Cerebellar cortex (tissue), 1 donor: ENCODE measurements at places on chromosomes 3 and 15.

GRCh38 chr3:68924897-68925296 lies 7.5 kb downstream of the TAFA4 start:
- no peak for DNase-seq

DNA sequence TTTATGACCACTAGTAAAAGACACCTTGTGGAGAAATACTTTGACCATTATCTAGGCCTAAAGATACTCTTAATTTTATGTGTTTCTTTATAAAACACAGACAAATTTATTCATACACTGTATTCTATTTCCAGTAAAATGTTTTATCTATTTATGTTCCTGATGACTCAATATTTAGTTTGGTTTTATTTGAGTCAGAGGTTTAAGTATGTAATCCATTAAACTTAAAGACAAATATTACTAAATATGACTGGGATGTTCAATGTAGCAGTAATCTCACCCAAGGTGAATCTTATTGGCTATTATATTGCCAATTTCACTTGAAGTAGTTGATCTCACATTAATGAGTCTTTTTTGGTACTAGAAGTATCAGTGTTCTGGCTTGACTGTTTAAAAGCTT lies 799.7 kb downstream of the CADM2 start:
- DNase-seq = no peak

DNA sequence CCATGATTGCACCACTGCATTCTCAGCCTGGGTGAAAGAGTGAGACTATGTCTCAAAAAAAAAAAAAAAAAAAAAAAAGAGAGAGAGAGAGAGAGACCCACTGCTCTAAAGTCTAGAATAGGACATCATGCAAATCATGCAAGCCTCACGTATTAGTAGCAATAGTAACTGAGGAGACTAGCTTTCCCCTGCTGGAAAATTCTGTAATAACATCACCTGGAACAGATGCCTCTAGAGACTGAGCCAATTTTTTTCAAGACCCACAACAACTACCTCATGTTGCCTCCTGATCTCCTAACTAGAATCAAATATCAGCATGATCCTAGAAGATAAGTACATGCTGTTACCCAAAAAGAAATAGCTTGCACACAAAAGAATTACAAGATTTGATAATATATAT lies 461.9 kb downstream of the AGBL1 start:
- no peak for DNase-seq

DNA sequence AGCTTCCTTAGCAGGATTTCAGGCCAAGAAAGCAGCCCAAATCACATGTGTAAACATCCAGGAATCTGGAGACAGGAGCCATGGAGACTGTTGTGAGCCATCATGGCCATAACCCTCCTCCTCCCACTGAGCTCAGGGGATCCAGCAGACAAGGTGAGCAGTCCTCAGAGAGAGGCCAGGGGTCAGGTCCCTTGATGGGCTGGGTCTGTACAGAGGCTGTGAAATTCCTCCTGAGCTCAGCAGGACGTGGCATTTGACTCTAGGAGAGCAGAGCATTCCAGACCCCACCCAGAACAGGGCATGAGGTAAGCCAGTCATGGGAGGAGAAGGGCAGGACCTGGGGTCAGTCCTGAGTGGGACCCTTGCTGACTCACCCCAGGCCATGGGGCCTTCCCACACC lies 67.0 kb upstream of the ACAN start:
- DNase-seq = no peak

GRCh38 chr15:52584414-52584813 lies 15.6 kb upstream of the ARPP19 start:
- DNase-seq = no peak

DNA sequence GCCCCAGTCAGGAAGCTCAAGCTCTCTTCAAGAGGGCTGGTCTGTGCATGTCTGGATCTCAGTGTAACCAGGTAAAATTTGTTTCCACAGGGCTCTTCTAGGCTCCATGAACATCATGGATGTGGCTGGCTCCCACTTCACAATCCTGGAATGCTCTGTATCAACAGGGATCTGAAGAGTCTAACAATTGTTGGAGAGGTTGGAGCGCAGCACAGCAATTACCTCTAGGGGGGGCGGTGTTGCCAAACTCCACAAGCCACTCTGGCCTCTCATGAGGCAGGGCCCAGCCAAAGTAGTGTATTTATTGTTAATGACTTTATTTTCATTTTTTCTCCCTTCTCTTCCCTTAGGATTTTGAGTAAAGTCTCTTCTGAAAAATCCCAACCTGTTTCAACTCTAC lies 6.1 kb upstream of the EIF2B5 start:
- peak; percentile 37 for DNase-seq

GRCh38 chr3:50227390-50228183 lies 8.4 kb upstream of the GNAI2 start:
- peak; percentile 92 for DNase-seq

DNA sequence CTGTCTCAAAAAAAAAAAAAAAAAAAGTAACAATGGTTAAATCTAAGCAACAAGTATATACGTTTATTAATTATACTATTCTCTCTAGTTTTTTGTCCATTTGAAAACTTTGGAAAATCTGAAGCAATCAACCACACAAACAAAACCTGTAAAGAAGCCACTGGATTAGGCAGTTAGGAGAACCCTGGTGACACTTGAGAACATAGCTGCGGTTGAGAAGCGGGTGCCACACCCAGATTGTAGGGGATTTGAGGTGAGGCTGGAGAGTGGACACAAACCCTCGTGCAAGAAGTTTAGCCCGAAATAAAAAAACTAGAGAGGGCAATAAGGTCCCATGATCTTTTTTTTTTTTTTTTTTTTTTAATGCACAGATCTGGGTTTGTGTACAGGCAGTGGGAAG lies 25.9 kb upstream of the ZBTB38 start:
- no peak for DNase-seq

- DNase-seq = peak; percentile 51
These were observed 48.2 kb upstream of the IGF1R start for GRCh38 chr15:98599909-98600691.

DNA sequence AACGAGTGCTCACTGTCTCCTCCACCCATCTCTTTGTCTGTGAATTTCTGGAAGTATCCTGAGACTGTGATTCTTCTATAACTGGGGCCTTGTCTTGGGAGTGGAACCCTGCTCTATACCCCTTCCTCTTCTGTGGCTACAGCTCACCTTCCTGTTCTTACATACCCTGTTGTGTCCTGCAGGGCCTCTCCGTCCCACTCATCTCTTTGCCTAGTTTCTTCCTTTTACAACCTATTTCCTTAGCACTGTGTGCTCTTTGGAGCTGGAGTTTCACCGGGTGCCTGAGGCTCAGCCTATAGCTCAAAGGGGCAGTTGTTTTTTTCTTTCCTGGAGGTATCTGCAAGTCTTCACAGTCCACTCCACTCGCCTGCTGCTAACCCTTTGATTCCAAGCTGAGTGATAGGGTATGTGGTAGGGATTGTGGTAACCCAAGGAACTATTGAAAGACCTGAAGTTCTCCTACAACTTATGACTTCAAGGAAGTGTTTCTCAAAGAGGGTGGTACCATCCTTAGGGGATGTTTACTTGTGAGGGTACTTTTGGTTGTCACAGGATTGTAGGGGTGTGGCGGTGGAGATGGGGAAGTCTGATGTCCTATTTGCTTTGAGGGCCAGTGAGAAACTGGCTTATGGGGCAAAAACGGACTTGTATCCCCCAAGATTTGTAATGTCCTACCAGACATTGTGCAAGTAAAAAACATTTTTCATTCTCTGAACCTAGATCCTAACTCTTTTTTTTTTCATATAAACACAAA lies 66.6 kb upstream of the ARL8B start:
- no peak for DNase-seq

- DNase-seq = no peak
These were observed 260.6 kb upstream of the NECTIN3 start for GRCh38 chr3:110811050-110811449.

DNA sequence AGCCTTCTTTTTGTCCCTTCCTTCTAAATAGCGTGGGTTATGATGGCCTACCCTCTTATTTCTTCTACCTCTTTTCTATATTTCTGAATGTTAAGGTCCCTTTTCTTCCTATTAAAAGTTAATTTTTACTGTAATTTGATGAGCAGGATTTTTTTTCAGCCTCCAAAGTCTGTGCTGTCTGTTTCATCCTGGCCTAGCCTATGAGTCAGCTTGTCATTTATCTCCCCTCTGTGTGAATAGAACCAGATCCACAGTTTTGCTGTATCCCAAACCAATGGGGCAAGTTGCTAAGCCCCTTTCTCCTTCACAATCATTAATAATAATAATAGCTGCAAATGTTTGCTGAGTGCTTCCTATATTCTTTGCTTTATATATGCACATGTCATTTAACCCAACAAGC lies 18.1 kb upstream of the C3orf38 start:
- no peak for DNase-seq

DNA sequence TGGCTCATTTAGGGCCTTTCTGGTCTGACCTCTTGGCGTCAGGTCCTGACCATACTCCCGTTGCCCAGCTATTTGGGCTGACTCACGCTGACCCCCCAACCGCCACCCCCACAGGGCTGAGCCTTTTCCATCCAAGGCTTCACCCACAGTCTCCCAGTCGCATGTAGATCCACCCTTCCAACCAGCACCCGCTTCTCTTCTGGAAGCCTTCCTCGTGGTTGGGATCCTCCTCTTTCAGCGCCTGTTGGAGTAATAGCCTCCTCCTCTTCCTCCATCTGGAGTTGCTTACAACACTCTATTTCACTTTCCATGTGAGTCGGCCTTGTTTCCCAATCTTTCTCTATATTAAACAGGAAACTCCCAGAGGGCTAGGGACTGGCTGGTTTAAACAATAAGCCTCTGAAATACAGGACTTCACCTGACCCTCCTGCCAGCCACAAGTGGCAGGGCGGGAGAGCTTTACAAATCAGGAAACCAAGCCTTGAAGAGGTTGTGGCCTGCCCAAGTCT lies 2.1 kb upstream of the ALAS1 start:
- no peak for DNase-seq

DNA sequence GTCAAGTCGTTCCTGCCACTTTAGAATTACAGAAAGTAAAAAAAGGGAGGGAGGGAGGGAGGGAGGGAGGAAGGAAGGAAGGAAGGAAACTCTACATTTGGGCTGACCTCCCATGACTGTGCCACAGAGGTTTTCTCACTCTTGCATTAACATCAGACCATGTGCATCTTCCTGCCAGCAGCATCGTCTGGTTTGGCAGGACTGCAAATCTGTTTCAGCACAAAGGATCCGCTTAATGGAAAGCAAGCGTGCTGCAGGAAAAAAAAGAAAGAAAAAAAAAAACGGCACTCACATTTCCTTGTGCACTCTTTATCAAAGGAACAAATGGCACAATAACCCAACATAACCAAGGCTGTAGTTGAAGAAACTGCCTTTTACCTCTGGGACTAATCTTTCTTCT lies 148.8 kb upstream of the HES1 start:
- DNase-seq = no peak

DNA sequence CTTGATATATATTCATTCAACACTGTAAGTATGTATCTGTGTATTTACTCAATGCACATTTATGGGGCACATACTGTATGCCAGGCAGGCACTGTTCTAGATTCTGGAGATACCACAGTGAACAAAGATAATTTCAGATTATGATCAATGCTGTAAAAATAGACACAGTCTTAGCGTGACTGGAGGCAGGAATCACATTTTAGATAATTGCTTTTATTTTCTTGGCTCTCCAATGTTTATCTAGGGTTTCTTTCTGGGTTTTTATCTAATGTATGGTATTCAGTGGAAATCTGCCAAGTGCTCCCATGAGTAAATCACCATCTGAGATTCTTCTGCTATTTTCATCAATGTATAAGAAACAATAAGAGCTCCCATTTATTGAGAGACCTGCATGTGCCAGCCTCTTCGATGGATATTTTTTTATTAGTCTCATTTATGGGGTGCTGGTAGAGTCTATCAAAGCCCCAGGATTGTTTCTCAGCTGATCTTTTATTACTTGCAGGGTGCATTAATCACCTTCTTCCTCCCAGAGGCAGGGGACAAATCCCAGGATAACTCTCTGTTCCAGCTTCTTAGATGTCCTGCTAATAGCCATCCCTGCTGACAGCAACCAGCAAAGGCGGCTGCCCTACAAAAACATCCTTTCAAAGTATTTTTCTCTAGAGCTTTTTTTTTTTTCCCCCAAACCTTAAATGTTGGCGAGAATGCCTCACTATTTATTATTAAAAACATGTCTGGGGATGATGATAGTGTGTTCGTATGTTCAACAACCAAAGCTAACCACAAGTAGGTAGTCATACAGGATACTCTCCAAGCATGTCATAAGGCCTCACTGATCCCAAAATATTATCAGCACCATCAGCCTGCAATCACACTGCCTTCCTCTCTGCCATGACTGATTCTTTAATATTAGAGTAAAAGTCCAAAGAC lies 331.0 kb upstream of the RASGRP1 start:
- DNase-seq = no peak

GRCh38 chr15:32994810-32995424 lies 199.6 kb downstream of the FMN1 start:
- DNase-seq = peak; percentile 11
